ENCODE measurements at places on chromosomes 5 and 9.

DNA sequence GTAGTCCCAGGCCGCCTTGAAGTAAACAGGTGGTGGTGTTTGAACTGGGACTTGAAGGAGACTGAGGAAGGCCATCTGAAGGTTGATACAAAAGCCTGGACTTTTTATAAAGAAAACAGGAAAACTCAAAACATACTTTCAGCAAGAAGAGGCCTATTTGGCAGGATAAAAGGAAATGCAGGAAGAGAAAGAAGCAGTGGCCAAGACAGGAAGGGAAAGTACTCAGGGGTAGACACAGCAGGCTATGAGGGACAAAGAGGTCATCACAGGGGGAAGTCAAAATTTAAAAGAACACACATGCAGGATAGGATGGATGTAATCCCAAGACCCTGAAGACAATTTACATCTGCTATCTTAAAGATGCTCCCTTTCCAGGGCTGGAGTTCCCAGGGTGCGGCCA is 13.0 kb downstream of the TLE1 start:
- DNase-seq, result no peak

DNA sequence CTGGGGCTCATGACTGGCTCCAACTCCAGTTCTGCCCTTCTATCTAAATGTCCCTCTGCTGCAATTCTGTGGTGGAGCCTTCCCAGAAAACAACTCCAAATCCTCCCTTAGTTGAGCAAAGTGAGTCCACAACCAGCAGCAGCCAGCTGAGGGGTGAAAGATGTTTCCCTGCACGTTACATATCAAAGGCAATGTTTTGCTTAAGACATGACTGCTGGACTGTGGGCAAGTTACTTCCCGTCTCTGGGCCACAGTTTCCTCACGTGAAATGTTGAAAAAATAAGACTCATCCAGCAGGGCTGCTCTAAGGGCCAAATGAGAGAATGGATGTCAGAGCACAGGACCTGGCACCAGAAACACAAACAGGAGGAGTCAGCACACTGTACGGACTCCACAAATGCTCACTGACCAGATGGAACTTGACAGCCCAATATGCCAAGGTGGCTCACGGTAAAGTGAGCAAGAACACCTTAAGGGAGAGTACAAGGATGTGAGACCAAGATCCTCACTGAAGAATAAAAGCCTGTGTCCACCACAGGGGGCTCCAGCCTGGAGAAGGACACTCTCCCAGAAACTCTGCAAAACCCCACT is 138.4 kb upstream of the ABCA1 start:
- no peak for DNase-seq

DNA sequence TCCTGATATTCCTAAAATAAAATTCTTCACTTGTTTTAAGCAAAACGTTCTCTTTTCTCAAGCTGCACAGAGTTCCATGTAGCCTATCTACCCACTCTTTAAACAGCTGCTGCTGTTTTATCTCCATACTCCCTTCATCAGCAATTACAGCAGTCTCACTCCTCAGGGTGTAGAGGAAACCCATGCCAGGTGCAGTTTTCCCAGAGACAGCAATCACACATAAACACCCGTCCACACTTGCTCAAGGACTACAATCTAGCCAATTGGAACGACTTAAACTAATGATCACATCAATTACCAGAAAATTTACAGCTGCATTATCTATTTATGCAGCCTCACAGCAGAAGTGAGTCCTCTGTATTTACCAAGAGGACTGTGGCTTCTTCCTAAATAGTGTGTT is 141.7 kb downstream of the HTR1A start:
- DNase-seq, result no peak

GRCh38 chr9:120925535-120926396 is 830 bp downstream of the TRAF1 start:
- peak; percentile 90 for DNase-seq

Measured in activated CD8-positive, alpha-beta memory T cell treated with anti-CD3 and anti-CD28 coated beads for 24 hours (primary cell).